Sigmoid colon (tissue), 7 donors: ENCODE measurements at places on chromosomes 4 and X. TPM values are rescaled to one million over a fixed set of nuclear protein-coding genes. Genes with fewer than 3 reads are reported as not detected.
A peak's percentile ranks its signal among the peaks of the same experiment; 100 is the strongest.

Gene CXXC4
- total RNA-seq, result 3.2 TPM

Gene RPL10
- total RNA-seq, result 8,565 TPM

- H3K27me3 ChIP-seq, result no peaks in the 10 kb centered on the region
- H3K4me1 ChIP-seq, result no peaks in the 10 kb centered on the region
- no peak overlapping the region for H3K27ac ChIP-seq
Observed at GRCh38 chrX:119726900-119727555, 31.4 kb upstream of the SOWAHD start.

DNA sequence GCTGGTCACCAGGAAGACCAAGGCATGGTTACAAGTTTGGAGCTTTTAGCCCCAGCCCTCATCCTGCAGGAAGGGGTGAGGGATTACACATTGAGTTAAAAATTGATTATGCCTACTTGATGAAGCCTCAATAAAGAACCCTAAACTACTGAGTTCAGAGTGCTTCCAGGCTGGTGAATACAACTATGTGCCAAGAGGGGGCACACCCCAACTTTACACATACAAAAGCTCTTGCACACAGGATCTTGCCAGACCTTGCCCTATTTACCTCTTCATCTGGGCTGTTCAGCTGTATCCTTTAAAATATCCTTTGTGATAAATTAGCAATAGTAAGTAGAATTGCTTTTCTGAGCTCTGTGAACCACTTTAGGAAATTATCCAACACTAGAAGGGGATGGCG, 489.3 kb downstream of the INPP4B start:
- no peak overlapping the region for H3K4me3 ChIP-seq
- H3K27ac ChIP-seq, result no peak overlapping the region
- H3K27me3 ChIP-seq, result no peaks in the 10 kb centered on the region
- H3K4me1 ChIP-seq, result no peaks in the 10 kb centered on the region
- no peaks in the 10 kb centered on the region for H3K36me3 ChIP-seq

Gene ADAMTS3
- total RNA-seq, result 0.81 TPM

- no peaks in the 10 kb centered on the region for H3K27me3 ChIP-seq
Observed at GRCh38 chr4:170526471-170526870, 436.7 kb upstream of the AADAT start.

Gene ZMAT1
- 12.5 TPM for total RNA-seq

GRCh38 chr4:82593411-82593810, 31.6 kb upstream of the TMEM150C start:
- no peaks in the 10 kb centered on the region for H3K4me1 ChIP-seq
- H3K36me3 ChIP-seq, result no peaks in the 10 kb centered on the region
- no peak overlapping the region for H3K4me3 ChIP-seq
- H3K27me3 ChIP-seq, result no peaks in the 10 kb centered on the region
- no peak for DNase-seq

GRCh38 chrX:70476934-70477733, 32.5 kb downstream of the DLG3 start:
- DNase-seq, result peak; percentile 74
- H3K4me1 ChIP-seq, result peaks cover 27% of the 10 kb centered on the region
- H3K27ac ChIP-seq, result peak overlapping the region; percentile 77
- H3K4me3 ChIP-seq, result peak overlapping the region; percentile 5
- H3K27me3 ChIP-seq, result no peaks in the 10 kb centered on the region

GRCh38 chrX:77442728-77443127, 4.5 kb upstream of the FGF16 start:
- DNase-seq, result no peak
- H3K27me3 ChIP-seq, result peaks cover 3% of the 10 kb centered on the region
- no peak overlapping the region for H3K4me3 ChIP-seq
- H3K36me3 ChIP-seq, result no peaks in the 10 kb centered on the region
- no peaks in the 10 kb centered on the region for H3K4me1 ChIP-seq

DNA sequence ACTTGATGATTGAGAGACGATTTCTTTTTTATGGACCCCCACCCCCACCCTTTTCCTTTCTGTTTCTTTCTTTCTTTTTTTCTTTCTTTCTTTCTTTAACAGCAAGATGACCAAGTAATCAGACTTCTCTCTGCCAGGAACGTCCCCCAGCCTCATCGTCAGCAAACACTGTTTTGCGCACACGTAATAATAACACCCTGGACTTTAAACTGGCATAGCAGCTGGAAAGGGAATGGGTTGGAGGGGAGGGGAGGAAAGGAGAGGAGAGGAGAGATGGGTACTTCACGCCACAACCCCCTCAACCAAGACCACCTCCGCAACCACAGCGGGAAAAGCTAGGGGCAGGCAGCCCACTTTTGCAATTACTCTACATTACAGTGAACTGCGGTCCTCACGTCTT, 1.1 kb downstream of the GABRA2 start:
- H3K4me3 ChIP-seq, result peak overlapping the region; percentile 43
- DNase-seq, result no peak
- no peak overlapping the region for H3K27ac ChIP-seq
- H3K36me3 ChIP-seq, result no peaks in the 10 kb centered on the region
- peaks cover 9% of the 10 kb centered on the region for H3K27me3 ChIP-seq

DNA sequence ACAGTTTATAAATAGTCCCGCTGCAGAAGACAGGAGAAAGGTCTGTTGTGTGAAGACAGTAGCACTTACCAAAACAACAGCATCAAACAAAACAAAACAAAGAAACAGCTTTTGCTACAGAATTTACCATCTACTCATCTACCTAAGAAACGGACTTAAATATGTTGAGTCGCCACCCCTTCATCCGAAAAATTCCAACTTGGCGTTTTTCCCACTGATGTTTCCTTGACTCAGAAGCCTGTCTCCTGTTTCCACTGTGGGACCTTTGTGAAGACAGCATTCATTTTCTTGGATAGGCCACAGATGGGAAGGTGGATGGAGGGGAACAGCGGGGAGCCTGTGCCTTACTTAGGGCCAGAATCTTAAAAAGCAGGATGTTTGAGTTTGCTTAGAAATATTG, 1.3 kb upstream of the ITM2A start:
- H3K4me1 ChIP-seq, result no peaks in the 10 kb centered on the region
- H3K36me3 ChIP-seq, result no peaks in the 10 kb centered on the region
- H3K4me3 ChIP-seq, result no peak overlapping the region
- DNase-seq, result no peak
- no peak overlapping the region for H3K27ac ChIP-seq
- H3K27me3 ChIP-seq, result no peaks in the 10 kb centered on the region

GRCh38 chr4:13176741-13177142, 307.4 kb downstream of the RAB28 start:
- no peak overlapping the region for H3K27ac ChIP-seq
- no peak for DNase-seq
- H3K4me3 ChIP-seq, result no peak overlapping the region
- no peaks in the 10 kb centered on the region for H3K36me3 ChIP-seq
- H3K27me3 ChIP-seq, result no peaks in the 10 kb centered on the region

Gene AR
- 6.9 TPM for total RNA-seq

Gene TMEM128
- total RNA-seq, result 22.1 TPM

Gene SPOCK3
- 3.9 TPM for total RNA-seq

DNA sequence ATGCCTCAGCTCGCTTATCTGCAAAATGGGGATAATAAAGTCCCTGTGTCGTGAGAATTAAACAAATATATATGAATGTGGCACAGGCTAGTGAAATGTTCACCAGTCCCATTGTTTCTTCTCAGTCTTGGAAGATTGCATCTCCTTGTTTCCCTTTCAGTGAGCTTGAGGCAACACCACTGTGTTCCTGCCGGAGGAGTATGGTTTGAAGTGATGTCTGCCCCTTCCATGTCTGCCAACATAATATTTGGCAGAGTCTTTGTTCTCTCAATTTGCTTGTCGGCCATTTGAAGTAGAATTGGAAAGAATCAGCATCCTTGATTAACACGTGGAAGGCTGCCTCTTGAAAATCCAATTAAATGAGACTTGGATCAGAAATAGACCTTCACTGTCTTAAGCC, 1088.5 kb upstream of the INTU start:
- no peaks in the 10 kb centered on the region for H3K4me1 ChIP-seq
- no peaks in the 10 kb centered on the region for H3K36me3 ChIP-seq
- no peak for DNase-seq
- H3K27ac ChIP-seq, result no peak overlapping the region
- H3K4me3 ChIP-seq, result no peak overlapping the region

DNA sequence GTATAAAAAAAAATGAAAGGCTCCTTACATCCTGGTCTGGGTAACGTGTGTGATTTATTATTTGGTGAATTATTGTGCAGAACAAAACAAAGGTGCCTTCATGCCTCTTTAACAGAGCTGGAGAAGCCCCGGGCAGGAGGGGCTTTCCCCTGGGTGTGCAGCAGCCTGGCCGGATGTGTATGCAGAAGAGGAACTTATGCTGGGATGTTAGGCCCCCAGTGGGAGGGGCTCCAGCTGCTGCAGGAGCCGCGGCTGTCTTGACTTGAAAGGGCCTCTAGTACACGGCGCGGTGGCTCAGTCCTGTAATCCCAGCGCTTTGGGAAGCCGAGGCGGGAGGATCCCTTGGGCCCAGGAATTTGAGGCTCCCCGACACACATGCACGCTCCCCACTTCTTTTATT, 16.0 kb downstream of the CCNQ start:
- H3K4me1 ChIP-seq, result no peaks in the 10 kb centered on the region
- H3K27me3 ChIP-seq, result no peaks in the 10 kb centered on the region
- no peak for DNase-seq
- no peaks in the 10 kb centered on the region for H3K36me3 ChIP-seq
- no peak overlapping the region for H3K27ac ChIP-seq

DNA sequence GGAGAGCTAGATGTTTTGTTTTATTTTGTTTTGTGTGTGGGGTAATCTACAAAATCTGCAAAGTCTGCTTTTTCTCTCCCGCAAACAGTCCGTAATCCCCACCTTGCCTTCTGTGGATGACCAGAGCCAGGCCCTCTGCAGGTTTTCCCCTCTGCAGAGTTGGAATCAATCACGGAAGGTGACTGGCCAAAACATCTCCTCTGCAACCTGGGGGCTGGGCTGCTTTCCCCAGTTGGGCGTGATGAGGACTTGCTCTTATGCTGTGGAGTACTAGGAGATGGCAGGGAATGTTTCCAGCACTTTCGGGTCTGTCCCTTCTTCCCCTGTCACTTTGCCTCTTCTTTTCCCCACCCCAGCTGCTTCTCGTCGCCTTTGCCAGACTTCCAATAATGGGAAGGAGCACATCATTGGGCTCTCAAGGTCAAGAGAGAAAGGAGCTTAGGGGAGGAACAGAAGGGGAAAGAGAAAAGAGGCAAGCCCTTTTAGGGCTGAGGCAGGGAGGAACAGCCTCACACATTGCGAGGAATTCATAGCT, 1.1 kb downstream of the TMEM35A start:
- peak overlapping the region; percentile 78 for H3K27ac ChIP-seq
- H3K4me1 ChIP-seq, result peaks cover 8% of the 10 kb centered on the region
- DNase-seq, result no peak

DNA sequence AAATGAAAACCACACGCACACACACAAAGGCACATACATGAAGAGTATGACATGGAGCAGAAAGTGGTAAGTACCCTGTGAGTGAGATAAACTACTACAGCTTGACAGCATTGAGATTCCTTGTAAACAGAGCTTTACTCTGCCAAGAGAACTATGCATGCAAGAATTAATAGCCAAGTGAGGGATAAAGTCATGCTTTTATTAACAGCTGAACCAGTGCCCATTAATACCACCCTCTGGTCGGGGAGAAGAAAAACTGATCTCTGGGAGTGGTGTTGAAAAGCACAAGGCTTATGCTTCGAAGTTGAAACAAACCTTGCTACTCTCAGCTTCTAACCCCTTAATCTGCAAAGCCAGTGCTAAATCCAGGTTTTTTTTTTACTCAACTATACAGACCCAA, 95.9 kb upstream of the C1QTNF7 start:
- H3K4me1 ChIP-seq, result peaks cover 17% of the 10 kb centered on the region
- H3K36me3 ChIP-seq, result no peaks in the 10 kb centered on the region
- no peak for DNase-seq

Gene PAGE2B
- not detected for total RNA-seq

GRCh38 chr4:184849185-184849584, 23.4 kb upstream of the ACSL1 start:
- H3K4me1 ChIP-seq, result no peaks in the 10 kb centered on the region
- no peak overlapping the region for H3K27ac ChIP-seq
- no peaks in the 10 kb centered on the region for H3K27me3 ChIP-seq
- no peak for DNase-seq
- no peak overlapping the region for H3K4me3 ChIP-seq

GRCh38 chr4:182929296-182929695, 12.1 kb upstream of the DCTD start:
- no peaks in the 10 kb centered on the region for H3K27me3 ChIP-seq
- peak overlapping the region; percentile 46 for H3K27ac ChIP-seq
- no peaks in the 10 kb centered on the region for H3K36me3 ChIP-seq
- no peak overlapping the region for H3K4me3 ChIP-seq
- H3K4me1 ChIP-seq, result peaks cover 15% of the 10 kb centered on the region
- no peak for DNase-seq

DNA sequence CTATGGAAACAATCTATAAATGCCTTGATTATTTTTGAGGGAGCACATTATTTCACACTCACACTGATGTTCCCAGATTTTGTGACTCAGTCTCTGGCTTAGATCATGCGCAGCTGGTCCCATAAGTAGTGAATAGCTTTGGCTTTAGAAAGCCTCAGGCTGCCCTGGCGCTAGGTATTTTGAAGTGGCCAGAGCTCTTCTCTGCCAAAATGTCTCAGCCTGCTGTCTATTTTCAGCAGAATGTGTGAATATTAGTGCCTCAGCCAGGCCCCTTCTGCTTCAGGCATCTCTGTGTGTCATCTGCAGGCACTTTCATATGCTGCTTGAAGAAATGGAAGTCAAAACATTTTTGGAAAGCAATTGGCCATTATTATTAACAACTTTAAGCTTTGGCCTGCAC, 931.0 kb upstream of the INTU start:
- no peak for DNase-seq
- no peak overlapping the region for H3K27ac ChIP-seq
- no peaks in the 10 kb centered on the region for H3K27me3 ChIP-seq

GRCh38 chrX:95101851-95102390, 1427.9 kb downstream of the FAM133A start:
- no peak overlapping the region for H3K27ac ChIP-seq
- no peaks in the 10 kb centered on the region for H3K4me1 ChIP-seq
- no peaks in the 10 kb centered on the region for H3K36me3 ChIP-seq
- no peak overlapping the region for H3K4me3 ChIP-seq
- DNase-seq, result no peak
- no peaks in the 10 kb centered on the region for H3K27me3 ChIP-seq

GRCh38 chrX:55489314-55490009, at the start of gene USP51:
USP51 (minus strand) TSS chrX:55489848; CDS start chrX:55488939, 909 bp downstream.
- peak within 1 kb of the TSS; percentile 94 for H3K27ac ChIP-seq
- DNase-seq, result peak; percentile 82
- no peaks in the 10 kb centered on the region for H3K27me3 ChIP-seq
- peaks cover 12% of the 10 kb centered on the region for H3K4me1 ChIP-seq

Gene LNX1
- total RNA-seq, result 2.8 TPM

- H3K4me3 ChIP-seq, result no peak overlapping the region
- H3K27ac ChIP-seq, result no peak overlapping the region
- H3K36me3 ChIP-seq, result no peaks in the 10 kb centered on the region
Observed at GRCh38 chr4:140829825-140830224, 73.6 kb upstream of the TBC1D9 start.

- no peak overlapping the region for H3K27ac ChIP-seq
- H3K4me3 ChIP-seq, result no peak overlapping the region
- no peaks in the 10 kb centered on the region for H3K36me3 ChIP-seq
Observed at GRCh38 chr4:149047368-149047767, 605.2 kb upstream of the NR3C2 start.

GRCh38 chr4:71978210-71978835, 53.5 kb upstream of the NPFFR2 start:
- no peaks in the 10 kb centered on the region for H3K36me3 ChIP-seq
- DNase-seq, result no peak
- H3K4me3 ChIP-seq, result no peak overlapping the region
- no peaks in the 10 kb centered on the region for H3K4me1 ChIP-seq
- no peaks in the 10 kb centered on the region for H3K27me3 ChIP-seq

Gene JCHAIN
- total RNA-seq, result 1.6 TPM

- DNase-seq, result no peak
- no peaks in the 10 kb centered on the region for H3K4me1 ChIP-seq
- no peak overlapping the region for H3K27ac ChIP-seq
- no peaks in the 10 kb centered on the region for H3K27me3 ChIP-seq
- H3K4me3 ChIP-seq, result no peak overlapping the region
Observed at GRCh38 chr4:92528541-92528940, 224.8 kb downstream of the GRID2 start.
